ENCODE measurements at places on chromosomes 7 and 10.

DNA sequence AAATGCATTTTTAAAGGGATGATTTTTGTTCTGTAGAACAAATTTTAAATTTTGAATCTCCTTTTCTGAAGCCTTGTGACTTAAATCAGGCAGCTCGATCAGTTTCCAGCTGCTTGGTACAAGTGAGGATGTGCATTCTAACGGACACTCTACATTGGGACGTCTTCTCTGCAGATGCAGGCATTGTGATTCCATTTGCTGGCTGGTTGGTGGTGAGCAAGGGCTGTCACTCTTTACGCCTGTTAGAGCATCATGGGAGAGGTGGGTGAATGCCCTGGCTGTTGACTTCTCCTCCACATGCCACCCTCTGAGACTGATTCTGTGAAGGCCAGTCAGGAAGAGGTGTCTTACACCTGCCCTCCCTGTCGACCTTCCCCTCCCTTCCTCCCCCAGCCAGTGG, 240.5 kb upstream of the RNF32 start:
- DNase-seq: no peak

- DNase-seq: no peak
Observed at GRCh38 chr10:72353028-72353964, 1.4 kb downstream of the DNAJB12 start.

DNA sequence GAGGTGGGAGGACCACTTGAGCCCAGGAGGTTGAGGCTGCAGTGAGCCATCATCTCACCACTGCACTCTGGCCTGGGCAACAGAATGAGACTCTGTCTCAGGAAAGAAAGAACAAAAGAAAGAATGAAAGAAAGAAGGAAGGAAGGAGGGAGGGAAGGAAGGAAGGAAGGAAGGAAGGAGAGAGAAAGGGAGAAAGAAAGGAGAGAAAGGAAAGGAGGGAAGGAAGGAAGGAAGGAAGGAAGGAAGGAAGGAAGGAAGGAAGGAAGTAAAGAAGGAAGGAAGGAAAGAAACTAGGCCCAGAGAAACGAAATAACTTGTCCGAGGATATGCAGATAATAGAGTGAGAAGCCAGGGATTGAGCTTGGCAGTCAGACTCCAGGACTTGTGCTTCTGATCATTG, 102.1 kb downstream of the SKIDA1 start:
- DNase-seq: no peak

GRCh38 chr10:35388197-35388596, 51.9 kb downstream of the CCNY start:
- no peak for DNase-seq

DNA sequence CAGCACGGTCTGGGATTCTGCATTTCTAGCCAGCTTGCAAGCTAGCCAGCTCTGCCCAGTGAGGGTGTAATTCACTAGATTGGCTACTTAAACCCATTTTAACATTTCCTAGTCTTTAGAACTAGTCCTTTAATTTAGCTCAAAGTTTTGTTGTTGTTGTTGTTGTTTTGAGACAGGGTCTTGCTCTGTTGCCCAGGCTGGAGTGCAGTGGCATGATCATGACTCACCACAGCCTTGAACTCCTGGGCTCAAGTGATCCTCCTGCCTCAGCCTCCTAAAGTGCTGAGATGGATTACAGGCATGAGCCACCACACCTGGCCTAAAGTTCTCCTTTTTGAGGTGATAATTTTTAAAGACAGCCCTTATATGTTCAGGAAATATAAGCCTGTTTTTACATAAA, 94.1 kb downstream of the BMPR1A start:
- no peak for DNase-seq

DNA sequence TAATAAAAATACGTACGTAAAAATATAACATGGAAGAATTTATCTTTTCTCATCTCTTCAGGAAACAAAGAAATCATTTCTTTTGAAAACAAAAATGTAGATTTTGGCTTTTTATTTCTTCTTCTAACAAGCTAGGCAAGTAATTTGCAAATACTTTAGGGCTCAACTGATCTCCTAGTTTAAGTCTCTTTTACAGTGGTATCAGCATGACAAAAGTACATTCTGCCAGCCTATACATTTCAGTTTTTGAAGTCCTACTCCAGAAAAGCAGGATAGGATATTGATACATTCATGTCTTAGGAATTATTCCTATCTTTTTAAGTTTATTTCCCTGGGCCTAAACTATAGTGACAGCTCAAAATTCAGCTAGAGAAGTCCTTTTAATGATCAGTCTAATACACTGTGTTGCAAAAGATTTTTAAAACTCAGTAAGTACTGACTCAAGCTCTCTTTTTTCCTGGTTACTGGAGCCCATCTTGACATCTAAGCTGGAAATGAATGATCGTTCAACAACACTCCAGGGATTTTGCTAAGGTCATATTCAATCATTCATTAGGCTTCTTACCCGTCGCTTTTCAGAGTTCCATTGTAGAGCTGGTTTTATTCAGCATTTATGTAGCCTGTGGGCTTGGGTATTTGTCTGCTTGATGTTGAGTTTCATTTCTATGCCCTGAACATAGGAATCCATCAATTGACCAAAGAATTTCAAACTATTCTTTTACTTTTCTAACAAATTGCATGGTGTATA, 12.2 kb upstream of the FAM53B start:
- no peak for DNase-seq

DNA sequence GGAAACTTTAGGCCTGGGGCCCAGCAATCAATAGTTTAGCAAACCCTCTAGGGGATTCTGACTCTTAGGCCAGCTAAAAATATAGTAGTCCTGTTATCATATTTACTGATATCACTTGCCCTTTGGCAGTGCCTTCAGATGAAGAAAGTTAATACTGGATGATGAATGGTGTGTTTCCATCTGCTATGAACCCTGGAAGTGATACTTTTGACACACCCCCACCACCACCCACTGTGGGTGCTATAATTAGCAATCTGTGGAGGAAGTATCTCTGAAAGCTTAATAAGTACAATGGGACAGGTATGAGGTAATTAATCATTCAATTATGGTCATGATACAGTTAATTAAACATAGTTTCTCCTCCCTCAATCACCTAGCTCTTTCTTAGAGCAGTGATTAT, 90.4 kb upstream of the LRRTM3 start:
- no peak for DNase-seq

DNA sequence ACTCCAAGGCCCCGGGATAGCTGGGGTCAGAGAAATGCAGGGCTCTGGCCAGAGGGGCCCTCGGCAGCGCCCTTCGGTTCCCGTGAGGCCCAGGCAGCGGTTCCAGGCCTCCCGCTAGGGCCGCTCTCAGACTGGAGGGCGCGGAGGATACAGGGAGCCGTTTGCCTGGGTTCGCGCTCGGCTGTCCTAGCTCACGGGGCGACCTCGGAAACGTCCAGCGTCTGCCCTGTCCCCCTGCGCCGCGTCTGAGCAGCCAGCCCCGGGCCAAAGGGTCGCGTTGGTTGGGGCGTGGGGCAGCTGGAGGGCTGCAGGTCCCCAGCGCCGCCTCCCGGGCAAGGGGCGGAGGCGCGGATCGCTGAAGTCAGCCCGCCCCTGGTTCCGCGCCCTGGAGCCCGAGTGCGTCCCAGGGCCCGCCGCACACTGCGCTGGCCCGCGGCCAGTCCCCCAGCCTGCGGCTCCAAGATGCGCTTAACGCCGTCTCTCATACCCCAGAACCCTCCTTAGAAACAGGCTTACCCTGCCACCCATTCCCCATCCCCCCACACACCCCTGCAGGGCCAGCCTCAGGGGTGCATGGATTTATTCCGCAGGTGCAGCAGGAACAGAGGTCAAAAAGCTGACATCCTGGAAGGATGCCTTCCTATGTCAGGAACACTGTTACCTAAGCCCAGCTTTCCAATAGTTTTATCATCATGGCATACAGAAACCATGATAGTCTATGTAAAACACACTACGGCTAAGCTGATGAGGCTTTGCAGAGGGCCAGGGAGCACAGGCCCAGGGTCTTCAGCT, 22.1 kb upstream of the OPN4 start:
- no peak for DNase-seq

DNA sequence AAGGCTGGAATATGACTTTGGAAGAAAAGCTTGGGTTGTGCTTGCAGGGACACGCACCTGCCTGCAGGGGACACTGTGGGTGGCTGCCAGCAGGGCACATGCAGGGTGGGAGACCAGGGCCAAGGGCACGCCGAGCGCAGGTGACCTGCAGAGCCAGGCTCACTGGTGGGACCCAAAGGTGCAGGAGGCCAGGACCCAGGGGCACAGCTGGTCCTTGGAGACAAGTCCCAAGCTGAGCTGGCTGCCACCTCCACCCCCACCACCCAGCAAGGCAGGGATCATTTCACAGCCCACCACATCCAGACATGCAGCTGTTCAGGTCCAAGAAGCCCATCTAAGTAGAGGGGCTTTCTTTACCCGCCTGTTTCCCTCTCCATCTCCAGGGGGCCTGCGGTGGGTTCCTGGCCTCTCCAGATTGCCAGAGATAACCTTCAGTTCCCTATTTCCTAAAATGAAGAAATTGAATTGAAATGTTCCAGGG, 13.8 kb upstream of the CLIP2 start:
- DNase-seq: no peak

GRCh38 chr7:55109404-55110167, 90.8 kb downstream of the EGFR start:
- no peak for DNase-seq

DNA sequence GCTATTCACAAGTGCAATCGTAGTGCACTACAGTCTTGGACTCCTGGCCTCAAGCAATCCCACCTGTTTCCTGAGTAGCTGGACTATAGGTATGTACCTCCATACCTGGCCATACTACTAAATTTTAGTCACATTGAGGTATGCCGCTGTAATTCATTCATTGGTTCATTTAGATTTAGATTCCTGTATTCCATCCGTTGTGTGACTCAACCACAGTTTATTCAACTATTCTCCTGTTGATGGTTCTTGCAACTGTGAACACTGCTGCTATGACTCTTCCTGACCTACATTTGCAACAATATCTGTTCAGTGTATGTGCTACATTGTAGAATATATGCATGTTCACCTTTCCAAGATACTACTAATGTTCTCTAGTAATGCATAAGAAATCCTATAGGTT, 8.0 kb upstream of the ZCCHC24 start:
- DNase-seq: no peak

DNA sequence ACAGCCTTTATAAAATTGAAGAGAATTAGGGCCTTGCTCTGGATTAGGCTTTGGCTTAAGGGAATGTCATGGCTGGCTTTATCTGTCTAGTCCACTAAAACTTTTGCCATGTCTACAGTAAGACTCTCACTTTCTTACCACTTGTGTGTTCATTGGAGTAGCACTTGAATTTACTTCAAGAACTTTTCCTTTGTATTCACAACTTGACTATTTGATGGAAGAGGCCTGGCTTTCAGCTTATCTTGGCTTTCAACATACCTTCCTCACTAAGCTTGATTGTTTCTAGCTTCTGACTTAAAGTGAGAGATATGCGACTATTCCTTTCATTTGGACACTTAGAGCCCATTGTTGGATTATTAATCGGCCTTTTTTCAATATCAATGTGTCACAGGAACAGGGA, 96.1 kb downstream of the TPST1 start:
- DNase-seq: no peak

DNA sequence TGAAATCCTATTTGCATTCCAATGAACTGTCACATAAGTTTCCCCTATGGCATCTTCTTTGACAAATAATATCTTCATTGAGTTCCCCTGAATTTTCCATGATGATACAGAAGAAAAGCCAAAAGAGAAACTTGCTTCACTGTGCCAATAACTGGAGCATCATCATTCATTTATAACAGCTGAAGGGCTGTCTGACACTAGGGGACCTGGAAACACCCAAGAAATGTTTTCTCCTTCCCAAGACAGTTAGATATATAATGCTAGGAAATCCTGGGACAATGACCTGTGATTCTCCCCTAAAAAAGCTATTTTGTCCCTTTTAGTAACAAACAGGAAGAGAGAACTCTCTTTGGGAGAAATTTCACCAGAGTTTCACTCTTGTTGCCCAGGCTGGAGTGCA, 133.6 kb downstream of the SEMA3C start:
- no peak for DNase-seq

DNA sequence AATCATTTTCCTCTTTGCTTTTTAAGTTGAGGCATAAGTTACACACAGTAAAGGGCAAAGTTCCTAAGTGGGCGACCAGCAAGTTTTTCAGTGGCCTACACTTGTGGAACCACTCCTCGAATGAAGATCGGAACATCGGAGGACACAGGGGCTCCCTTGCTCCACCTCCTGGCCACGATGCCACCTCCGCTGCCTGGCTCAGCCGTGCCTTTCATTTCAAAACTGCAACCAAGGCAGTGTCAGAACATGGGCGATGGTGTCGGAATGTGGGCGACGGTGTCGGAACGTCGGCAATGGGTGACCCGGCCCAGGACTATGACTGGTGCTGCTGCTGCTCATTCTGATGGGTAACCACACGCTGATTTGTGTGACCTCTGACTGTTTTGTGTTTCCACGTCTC, 9.6 kb upstream of the VIPR2 start:
- no peak for DNase-seq

DNA sequence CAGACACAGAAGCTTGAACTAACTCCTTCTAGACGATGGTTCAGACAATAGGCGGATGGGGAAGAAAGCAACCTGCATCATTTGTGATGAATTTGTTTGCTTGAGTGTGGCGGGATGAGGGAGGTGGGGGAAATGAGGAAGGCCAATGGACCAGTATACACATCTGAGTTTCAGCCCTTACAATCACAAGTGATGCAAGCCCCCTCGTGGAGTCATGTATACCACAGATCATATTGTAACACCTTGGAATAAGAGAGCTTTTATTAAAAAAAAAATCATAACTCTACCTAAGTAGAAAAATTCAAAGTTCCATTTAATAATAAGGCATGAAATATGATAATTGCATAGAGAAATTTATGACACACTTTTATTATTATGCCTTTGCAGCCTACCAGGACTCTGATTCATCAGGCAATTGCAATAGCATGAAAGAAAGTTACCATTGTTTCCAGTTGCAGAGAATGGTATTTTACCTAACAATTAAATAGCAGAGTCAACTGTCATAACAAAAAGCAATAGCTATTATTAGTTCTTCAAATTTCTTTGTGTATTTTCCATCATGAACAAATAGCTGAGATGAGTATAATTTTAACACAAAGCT, 230.2 kb upstream of the AKR1E2 start:
- DNase-seq: no peak

DNA sequence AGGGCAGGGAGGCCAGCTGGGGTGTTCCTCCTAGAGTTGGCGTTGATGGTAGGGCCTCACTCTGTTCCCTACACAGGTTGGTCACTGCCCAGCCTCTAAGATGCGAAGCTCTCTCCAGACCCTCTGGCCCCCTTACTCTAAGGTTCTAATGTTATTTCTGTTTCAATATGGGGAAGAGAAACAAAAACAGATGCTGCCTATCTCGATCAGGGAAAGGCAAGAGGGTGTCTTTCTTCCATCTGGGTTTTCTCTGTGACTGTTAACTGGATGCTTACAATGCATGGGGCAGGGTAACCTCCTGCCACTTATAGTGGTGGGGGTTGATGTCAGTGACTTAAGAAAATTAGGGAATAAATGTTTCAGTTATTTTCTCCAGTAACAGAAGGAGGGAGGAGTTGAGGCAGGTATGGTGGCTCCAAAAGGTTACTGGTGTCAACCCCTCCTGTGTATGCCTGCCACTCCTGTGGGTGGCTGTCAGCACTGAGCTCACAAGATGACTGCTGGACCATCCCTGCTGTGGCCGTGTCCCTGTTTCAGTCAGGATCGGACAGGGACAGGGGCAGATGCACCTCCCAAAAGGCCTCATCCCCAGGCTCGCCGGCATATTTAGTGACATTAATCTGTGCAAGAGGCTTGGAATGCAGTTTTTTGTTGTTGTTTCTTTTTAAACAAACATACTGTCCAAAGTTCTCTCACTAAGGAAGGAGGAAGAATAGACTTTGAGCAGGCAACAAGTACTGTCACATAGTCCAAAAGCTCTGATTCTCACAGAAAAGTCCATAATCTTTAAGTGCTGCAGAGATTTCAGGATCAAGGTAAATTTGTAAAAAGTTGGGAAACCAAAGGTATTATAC, 39.6 kb upstream of the SYPL1 start:
- DNase-seq: no peak

- DNase-seq: no peak
Observed at GRCh38 chr7:81707196-81707595, 62.7 kb downstream of the HGF start.

Measured in tibial artery (tissue), 4 donors.